ENCODE measurements at places on chromosomes 2 and 18.
A peak's percentile ranks its signal among the peaks of the same experiment; 100 is the strongest.

DNA sequence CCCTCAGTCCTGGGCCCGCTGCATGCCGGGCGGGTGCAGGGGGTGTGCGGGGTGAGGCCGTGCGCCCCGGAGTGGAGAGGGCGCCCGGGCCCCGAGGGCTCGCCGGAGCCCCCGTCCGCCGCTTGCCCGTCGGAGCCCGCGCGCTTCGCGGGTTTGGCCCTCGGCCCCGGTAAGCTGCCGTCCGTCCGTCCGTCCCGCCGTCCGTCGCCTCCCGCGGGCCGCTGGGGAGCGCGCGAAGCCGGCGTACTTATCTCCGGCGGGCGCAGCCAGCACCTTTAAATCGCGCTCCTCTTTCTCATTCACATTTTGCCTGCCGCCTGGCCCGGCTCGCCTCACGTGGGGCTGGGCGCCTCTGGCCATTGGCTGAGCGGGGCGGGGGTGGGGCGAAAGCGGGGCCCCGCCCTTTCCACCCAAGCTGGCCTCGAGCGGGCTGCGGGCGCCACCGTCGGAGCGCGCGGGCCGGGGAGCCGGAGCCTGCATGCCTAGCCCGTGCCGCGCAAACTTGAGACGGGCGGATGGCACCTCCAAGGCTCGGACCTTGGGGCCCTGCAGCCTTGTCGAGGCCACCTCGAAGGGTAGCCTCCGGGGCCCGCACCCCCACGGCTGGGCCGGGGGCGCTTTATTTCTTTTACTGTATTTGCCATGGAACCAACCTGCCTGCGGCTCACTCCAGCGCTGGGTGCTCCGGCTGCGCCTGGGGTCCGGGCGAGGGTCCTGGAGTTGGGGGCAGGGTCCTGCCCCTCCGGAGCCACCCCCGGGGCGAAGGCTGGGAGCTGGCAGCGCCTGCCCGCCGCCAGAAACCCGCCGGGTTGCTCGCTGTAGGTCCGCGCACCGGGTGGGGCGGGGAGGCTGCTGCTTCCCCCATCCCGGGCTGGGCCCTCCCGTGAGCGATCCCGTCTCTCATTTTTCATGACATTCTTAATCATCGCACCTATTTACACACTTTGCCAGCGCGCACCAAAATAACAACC is at the start of gene GBX2:
Gene GBX2, minus strand, starts transcription at position 277 of the 971 bp plus-strand sequence. CDS start 415 bp downstream, outside the sequence.
- no peak for DNase-seq

DNA sequence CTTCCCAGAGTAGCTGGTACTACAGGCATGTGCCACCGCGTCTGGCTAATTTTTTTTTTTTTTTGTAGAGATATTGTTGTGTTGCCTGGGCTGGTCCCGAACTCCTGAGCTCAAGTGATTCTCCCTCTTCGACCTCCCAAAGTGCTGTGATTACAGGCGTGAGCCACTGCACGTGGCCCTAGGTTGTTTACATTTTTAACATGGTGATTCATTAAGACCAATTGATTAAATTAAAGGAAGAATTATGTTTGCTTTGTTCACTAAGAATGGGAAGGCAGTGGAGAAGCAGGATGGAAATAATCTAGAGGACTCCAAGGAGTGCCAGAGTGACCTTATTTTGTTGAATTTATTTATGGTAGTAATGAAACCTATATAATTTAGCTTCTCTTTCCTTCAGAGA is 7.5 kb downstream of the LCLAT1 start:
- DNase-seq, result no peak

DNA sequence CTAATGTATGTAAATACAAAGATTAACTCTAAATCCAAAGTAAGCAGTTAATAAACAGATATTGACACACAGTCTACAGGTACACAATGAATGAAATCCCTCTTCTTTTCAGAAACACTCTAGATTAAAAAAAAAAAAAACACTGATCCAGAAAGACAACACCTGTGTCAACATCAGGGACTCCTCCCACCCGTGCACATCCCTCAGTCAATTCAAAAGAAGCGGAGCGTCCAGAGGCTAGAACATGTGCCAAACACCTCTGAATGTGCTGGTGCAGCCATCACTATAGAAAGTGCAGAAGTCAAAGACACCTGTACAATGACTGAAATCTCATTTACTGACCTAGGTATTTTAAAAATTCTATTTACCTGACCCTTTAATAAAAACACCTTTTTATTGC is 622.6 kb upstream of the ID2 start:
- no peak for DNase-seq

- no peak for DNase-seq
These were observed 169.2 kb upstream of the SMAD2 start for GRCh38 chr18:48099481-48100164.

DNA sequence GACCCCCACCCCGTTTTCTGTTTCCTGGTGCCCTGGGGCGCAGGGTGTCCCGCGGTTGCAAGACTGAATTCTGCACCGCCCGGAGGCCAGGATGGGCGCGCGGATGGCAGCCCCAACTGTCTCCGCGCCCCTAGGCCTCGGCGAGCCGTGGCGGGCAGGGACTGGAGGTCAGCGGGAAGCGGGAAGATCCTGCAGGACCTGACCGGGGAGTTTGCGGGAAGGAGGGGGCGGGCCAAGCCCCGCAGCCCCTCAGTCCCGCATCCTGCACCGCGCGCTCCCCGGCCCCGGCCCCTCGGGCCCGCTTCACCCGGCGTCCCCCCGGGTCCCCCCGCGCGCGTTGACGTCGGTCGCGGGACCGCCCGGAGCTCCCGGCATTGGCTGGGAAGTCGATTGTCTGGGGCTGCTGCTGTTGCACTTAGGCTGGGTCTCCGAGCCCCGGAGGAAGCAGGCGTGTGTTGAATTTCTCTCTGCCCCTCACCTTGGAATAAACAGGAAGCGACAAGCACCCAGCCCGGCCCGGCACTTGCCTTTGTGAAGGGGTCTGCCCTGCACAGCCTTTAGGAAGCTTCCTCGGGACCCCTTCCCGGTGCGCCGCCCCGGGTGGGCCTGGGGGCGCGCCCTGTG is at the start of gene LDLRAD4:
Gene LDLRAD4, plus strand, starts transcription at position 393 of the 624 bp plus-strand sequence.
- no peak for DNase-seq

DNA sequence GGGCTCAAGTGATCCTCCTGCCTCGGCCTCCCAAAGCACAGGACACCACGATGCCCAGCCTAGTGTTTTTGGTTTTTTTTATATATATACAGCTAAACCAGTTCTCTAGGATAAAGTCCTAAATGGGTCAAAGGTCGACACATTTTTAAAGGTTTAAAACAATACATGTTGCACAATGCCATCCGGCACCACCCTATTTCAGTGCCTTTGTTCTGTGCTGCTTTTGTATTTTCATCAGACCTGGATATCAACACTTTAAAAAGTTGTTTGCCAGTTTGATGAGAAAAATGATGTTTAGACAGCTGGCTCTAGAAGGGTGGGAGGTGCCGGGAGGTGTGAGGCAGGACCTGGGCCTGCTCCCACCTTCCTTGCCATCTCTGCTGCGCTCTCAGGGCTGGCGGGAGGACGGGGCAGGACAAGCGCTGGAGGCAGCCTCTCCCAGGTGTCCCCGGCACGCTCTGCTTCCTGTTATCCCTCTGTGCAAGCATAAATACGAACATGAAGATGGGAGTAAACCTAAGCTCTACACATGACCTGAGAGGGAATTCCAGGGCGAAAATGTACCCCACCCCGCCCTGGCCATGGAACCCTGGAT is 103.7 kb downstream of the HS6ST1 start:
- no peak for DNase-seq

DNA sequence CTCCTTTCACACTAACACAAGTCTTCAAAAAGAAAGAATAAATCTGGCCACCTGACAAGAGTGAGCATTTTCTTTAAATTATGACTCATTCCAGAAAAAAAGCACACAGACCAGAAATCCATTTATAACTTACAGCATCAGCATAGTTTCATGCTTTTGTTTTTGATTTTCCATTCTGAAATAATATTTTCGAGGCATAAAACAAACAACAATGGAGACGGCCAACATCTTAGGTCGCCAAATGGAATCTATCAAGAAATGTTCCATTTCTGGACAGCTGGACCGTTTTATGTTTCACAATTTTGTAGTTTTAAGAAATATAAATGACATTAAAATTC is 165.4 kb upstream of the ZFP36L2 start:
- peak; percentile 23 for DNase-seq

- no peak for DNase-seq
These were observed 18.7 kb upstream of the DUSP2 start for GRCh38 chr2:96163768-96164429.

DNA sequence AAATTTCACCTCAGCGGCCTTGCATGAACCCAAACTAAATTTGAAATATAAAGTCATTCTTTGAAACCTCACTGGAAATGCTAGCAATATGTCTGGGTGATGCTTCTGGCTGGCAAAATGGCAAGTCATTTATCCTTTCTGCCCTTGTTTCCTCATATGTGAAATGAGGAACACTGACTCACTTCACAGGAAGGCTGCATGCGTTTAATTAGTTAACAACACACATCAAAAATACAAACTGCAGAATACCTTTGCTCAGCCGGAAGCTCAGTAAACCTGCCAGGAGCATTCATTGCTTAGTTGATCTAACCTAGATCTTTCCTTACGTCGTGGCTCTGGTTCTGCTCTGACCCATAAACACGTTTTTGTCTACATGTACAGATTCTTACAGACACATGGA is 214.2 kb upstream of the ACVR2A start:
- DNase-seq, result no peak

- DNase-seq, result no peak
These were observed 787 bp downstream of the SOCS6 start for GRCh38 chr18:70289351-70290312.

GRCh38 chr2:126752876-126753275 is 96.9 kb downstream of the GYPC start:
- no peak for DNase-seq

DNA sequence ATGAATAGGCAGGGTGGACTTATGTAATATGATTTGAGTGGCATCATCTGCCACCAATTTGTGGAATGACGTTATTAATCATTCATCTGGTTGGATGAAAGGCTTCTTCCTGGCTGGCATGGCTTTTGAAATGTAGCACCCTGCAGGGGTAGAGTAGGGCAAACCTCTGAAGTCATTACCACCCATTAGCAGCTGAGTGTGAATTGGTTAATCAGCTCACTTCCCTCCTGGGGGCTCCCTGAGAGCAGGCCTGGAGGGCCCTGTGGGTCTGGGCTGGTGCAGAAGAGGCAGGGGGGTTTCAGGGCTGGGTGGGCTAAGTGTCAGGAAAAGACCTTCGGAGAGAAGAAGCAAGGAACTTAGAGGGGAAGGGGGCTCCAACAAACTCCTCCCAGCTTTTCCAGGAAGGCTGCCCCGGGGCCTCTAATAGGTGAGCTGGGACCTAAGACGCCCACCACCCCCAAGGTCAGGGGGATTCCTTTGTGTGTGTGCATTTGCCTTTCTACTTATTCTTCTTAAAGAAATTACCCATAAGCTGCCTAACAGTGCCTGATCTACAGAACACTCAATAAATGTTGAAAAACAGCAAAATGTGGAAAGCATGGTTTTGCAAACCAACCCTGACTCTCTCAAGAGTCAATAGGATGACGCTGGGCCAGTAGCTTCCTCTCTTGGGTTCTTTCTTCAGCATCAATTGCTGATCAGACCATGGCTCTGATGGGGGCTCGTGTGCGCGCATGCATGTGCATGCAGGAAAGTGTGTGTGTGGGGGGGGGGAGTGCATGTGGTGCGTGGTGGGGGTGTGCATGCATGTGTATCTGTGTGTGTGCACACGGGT is 49.7 kb upstream of the ZNF516 start:
- DNase-seq, result no peak

- DNase-seq, result no peak
These were observed 24.4 kb downstream of the SATB2 start for GRCh38 chr2:199433204-199433832.

GRCh38 chr2:215731108-215731658 is 282.2 kb downstream of the MREG start:
- DNase-seq, result no peak

GRCh38 chr2:188869550-188869949 is 104.6 kb upstream of the COL3A1 start:
- DNase-seq, result no peak

DNA sequence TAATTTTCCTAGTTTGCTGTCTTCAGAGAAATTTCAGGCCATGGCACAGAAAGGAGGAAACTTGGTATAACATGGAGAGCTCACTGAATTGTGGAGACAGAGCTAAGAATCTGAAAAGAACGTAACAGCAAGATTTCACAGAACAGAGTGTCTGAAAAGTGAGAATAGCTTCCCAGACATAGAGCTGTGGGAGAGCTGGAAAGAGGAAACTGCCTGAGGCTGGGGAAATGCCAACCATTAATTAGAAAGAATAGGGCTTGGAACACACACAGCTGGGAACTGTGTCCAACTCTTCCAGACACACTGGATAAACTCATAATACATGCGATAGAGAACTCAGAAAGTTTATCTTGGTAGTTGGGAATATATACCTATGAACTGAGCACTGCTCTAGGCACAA is 51.6 kb upstream of the KYNU start:
- DNase-seq, result no peak

- no peak for DNase-seq
These were observed 1.8 kb upstream of the XRCC5 start for GRCh38 chr2:216107320-216107719.

- DNase-seq, result no peak
These were observed 25.7 kb upstream of the NCL start for GRCh38 chr2:231489990-231490389.

DNA sequence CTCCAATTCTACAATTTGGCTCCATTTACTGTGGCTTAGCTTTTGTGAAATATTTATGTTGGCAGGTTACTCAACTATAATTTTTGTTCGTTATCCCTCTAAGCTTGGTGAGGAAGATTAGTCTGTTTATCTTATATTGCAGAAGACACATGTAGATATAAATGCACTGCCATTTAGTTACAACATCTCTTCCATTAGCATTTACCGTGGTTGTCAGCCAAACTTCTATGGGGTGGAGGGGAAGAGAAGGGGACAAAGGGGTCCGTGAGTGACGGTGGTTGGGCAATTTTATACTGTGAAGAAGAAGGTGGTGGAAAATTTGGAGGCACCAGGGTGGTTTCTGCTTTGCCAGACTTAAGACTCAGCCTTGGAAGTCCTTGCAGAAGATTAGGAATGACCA is 117.6 kb upstream of the CXCR4 start:
- no peak for DNase-seq

DNA sequence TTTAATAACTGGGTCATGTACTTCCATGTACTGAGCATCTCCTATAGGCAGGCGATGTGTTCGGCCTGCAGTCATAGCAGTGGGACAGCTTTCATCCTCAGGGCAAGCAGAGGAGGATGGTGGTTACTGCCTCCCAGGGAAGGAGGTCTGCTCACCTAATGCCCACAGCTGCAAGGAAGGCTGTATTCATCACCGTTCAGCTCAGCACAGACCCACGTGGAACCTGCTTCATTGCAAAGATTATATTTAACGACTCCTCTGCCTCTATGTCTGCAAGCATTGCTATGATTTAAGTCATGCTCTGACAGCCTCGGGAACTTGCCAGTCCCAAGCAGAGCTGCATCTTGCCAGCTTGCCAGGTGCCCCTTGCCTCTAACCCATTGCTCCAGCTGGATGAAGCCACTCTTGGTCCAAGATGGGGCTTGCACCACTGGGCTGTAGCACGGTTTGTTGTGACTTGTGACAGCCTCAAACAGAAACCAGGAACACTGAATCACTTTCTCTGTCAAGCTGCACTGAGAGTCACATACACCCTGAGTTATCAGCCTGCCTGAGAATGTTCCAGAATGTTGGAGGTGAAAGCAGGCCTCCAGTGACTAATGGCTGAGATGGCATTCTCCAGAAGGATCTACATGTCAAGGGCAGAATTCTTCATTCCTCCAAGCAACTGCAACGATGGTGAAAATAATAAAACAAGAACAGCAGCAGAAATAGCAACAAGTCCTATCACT is 651.1 kb upstream of the ID2 start:
- DNase-seq, result no peak

All from fibroblast of the conjunctiva (primary cell).